ENCODE measurements at places on chromosomes 2 and 18.
A peak's percentile ranks its signal among the peaks of the same experiment; 100 is the strongest.

DNA sequence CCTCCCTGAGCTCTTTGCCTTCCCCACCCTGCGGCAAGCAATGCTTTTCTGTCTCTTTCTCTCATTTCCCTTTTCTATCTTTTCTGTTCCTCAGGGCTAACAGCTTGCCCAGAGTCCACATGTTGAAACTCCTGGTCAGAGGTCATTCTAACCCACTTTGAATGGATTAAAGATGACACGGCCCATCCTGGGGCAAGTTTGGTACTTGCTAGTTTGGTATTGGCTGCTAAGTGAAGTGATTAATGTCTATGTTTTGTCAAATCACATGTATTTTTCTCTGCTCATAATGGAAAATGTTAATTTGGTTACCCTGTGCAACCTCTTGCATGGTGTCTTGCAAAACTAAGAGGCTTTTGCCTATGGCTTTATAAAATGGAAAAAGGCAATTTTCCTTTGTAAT lies 960.2 kb downstream of the CNTNAP5 start:
- DNase-seq: no peak

GRCh38 chr18:71707400-71707799 lies 836.7 kb downstream of the CBLN2 start:
- no peak for DNase-seq

GRCh38 chr2:157470321-157470720 lies 26.4 kb upstream of the CYTIP start:
- DNase-seq: no peak

- DNase-seq: peak; percentile 59
Observed at GRCh38 chr2:181185948-181186347, 205.5 kb downstream of the UBE2E3 start.

- DNase-seq: no peak
Observed at GRCh38 chr18:77876319-77876865, 626.7 kb downstream of the GALR1 start.

- DNase-seq: no peak
Observed at GRCh38 chr2:240635998-240636547, 10.8 kb downstream of the GPR35 start.

GRCh38 chr2:144237108-144237507 lies 282.8 kb downstream of the ZEB2 start:
- DNase-seq: no peak

- DNase-seq: peak; percentile 52
Observed at GRCh38 chr2:11239666-11240462, 84.6 kb downstream of the SLC66A3 start.

GRCh38 chr18:70085641-70086040 lies 119.8 kb downstream of the RTTN start:
- DNase-seq: no peak

- no peak for DNase-seq
Observed at GRCh38 chr18:55738483-55739114, 150.6 kb upstream of the TCF4 start.

DNA sequence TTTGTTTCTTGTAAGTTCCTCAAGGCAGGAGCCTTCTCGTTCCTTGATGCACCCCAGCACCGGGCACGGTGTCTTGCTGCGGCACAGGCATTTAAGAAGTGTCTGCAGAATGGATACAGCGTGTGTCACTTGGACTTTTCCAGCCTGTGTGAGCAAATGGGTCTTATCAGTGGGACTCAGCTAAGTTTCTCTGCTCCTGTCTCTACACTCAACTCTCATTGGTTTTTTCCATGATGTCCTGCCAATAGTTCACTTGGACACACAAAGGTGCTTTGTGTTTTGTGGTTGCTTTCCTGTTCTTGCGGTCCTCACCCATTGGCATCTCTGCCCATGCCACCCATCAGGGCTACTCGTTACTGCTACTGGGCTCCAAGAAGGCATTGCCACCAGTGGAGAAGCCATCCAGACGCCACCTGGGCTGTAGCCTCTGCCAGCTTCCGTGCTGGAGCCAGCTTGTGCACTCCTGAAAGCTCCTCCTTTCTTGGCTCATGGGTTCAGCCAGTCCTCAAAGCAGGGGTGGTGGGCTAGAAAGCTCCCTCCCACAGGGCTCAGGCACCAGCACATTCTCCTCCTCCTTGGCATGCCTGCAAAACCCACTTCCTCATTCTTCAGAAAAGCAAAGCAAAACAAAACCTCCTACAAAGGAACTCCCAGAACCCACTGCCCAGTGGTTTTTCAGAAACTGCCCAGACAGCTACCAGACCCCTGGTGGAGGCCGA lies 41.4 kb downstream of the IL1R2 start:
- peak; percentile 96 for DNase-seq

DNA sequence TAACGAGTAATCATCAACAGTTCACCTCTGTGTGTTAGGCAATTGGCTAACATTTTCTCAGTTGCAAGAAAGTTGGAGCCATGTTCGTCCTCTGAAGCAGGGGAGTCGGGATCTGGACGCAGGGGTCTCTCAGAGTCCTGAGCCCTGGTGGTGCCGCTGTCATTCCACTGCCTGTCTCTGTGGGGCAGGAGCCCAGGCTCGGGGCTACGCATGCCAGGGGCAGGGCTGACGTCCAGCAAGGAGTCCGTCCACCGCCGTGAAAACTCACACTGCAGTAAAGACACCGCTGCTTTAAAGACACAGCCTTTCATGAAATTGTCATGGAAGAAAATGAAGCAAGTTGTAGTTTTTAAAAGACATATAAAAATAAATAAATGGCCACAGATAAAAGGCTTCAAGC lies 571.1 kb upstream of the SOX11 start:
- no peak for DNase-seq

DNA sequence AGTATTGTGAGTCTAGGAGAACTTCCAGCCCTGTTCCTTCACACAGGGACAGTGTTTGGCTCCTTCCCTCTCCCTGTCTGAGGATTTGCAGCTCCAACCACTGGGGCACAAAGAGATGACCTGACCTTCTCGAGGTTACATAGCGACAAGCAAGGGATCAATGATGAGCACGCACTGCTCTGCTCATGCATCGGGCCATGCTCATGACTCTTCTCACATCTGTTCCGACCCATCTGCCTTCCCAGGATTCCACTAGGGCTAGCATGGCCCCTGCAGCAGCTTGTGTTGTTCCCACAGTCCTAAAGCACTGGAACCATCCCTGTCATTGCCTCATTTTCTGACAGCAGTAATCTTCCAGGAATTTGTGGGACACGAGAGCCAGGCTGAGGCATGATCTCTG lies 78.8 kb upstream of the ARHGAP28 start:
- DNase-seq: no peak

- no peak for DNase-seq
Observed at GRCh38 chr2:71505086-71505769, 51.9 kb downstream of the DYSF start.

DNA sequence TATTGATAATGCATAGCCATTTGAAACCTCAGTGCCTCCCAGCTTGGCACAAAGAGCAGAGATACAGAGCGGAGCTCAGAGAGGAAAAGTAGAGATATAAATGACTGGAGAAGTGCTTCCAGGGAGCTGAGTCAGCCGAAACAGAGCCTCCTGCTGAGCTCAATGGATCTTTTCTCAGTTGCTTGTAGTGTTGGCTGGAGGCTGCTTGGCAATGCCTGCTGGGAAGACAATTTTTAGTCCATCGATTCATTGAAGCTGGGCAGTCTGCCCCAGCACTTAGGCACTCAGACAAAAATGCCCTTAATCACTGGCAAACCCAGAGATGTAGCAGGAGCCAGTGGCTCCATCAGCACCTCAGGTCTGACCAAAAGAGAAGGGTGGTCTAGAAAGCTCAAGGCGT lies 81.3 kb upstream of the SETBP1 start:
- peak; percentile 31 for DNase-seq

- peak; percentile 99 for DNase-seq
Observed at GRCh38 chr2:26345545-26346453, at the start of gene SELENOI. Gene SELENOI (plus strand): TSS chr2:26346143. CDS start chr2:26346233, 90 bp downstream.

GRCh38 chr2:171410101-171410500 lies 23.7 kb downstream of the METTL8 start:
- peak; percentile 42 for DNase-seq

DNA sequence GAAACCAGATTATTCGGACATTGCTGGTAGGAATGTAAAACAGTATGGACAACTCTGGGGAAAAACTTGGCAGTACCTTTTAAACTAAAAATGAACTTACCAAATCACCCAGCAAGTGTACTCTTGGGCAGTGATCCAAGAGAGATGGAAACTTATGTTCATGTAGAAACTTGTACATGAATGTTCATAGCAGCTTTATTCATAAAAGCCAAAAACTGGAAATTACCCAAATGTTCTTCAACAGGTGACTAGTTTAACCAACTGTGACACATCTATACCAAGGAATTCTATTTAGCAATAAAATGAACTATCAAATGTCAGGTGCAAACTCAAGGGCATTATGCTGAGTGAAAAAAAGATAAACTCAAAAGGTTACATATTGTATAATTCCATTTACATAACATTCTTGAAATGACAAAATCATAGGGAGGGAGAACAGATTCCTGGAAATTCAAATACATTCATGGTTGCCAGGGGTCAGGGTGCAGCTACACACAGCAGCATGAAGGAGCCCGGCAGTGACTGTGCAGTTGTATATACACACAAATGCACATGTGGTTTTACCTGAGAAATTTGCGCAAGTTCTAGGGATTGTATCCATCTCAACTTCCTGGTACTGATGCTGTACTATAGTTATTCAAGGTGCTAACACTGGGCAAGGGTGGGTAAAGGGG lies 3.5 kb upstream of the RNU4ATAC start:
- peak; percentile 68 for DNase-seq

- DNase-seq: peak; percentile 46
Observed at GRCh38 chr2:120675460-120676130, 60.1 kb upstream of the GLI2 start.

DNA sequence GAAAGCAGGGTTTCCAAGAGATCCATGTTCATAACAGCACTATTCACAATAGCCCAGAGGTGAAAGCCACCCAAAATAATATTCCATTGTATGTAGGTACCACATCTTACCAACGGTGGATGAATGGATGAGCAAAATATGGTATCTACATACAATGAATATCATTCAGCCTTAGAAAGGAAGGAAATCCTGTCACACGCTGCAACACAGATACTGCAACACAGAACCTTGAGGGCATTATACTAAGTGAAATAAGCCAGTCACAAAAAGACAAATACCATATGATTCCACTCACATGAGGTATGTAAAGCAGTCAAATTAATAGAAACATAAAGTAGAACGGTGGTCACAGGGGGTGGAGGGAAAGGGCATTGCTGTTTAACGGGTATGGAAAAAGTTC lies 155.7 kb downstream of the DTNB start:
- no peak for DNase-seq

- DNase-seq: no peak
Observed at GRCh38 chr18:46299465-46300008, 195.4 kb downstream of the HAUS1 start.

- DNase-seq: no peak
Observed at GRCh38 chr2:104213758-104214157, 640.2 kb upstream of the POU3F3 start.

- DNase-seq: no peak
Observed at GRCh38 chr2:129908721-129909373, 70.6 kb upstream of the RAB6C start.

GRCh38 chr2:53234548-53234903 lies 533.1 kb upstream of the CHAC2 start:
- DNase-seq: peak; percentile 34

- no peak for DNase-seq
Observed at GRCh38 chr2:74375838-74376237, 4.3 kb downstream of the DCTN1 start.

DNA sequence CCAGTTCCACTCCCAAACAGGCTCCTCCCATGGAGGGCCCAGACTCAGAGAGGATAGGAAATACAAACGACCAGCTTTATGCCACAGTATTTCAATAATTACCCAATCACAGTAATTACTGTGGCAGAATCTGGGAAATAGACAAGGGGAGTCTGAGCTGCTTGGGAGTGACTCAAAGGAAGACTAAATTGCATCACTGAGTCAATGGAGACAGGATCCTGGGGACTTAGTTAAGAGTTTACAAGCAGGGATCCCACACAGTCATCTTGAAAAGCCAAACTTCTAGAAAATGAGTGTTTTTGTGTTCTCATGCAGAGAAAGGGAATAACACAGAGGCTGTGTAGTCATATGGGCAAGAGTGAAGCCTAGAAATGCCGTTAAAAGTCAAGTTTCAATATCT lies 1142.1 kb downstream of the CNTNAP5 start:
- no peak for DNase-seq

- peak; percentile 68 for DNase-seq
Observed at GRCh38 chr2:191155608-191156071, 4.8 kb upstream of the STAT4 start.

DNA sequence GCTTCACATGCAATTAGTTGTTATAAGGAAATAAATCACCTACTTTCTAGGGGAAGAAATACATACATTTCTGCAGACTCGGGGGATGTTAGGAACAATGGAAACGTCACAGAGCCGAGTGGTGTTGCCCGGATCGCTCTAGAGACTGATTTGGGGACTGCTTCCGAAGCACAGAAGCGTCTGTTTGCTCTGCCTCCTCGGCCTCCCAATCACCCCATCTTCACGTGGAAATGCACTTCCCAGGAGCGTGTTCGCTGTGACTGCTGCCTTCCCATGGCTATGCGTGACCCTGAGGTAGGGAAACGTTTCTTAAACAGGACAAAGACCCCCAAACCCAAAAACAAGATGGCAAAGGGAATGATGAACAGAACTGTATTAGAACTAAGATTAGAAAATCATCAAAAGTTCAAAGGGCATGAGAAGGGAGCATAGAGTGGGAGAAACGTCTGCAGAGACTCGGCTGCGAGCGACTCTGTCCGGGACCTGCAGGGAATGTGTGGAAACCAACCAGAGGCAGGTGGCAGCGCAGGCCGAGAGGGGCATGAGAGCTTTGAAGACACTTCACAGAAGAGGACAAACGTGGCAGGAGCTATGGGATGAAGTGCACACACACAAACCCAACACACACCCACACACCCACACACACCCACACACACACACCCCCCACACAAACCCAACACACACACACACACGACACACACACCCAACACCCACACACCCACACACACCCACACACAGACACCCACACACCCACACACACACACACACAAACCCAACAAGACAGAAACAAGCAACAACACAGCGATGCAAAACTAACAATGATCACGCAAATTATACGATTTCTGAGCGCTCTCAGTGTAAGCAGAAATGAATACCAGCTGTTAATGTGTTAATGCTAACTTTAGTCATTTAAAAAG lies 41.3 kb downstream of the RTP5 start:
- DNase-seq: no peak

- DNase-seq: peak; percentile 78
Observed at GRCh38 chr18:59783138-59783537, 85.9 kb upstream of the CCBE1 start.

- no peak for DNase-seq
Observed at GRCh38 chr18:74937291-74937690, 271.6 kb downstream of the PTGR3 start.
